PC-9 (cell line): ENCODE measurements at places on chromosomes 13 and 19. TPM values are rescaled to one million over a fixed set of nuclear protein-coding genes. Genes with fewer than 3 reads are reported as not detected.
A peak's percentile ranks its signal among the peaks of the same experiment; 100 is the strongest.

- H3K27ac ChIP-seq: 0 out of 2 replicates have a peak overlapping the region, but pooled peaks have one; percentile 16
- peaks cover 28% of the 10 kb centered on the region for H3K4me1 ChIP-seq
- H3K4me3 ChIP-seq: no peak overlapping the region
- DNase-seq: no peak
- no peaks in the 10 kb centered on the region for H3K36me3 ChIP-seq
- H3K27me3 ChIP-seq: no peaks in the 10 kb centered on the region
Measured at GRCh38 chr19:6070720-6071485, 39.4 kb downstream of the RFX2 start.

DNA sequence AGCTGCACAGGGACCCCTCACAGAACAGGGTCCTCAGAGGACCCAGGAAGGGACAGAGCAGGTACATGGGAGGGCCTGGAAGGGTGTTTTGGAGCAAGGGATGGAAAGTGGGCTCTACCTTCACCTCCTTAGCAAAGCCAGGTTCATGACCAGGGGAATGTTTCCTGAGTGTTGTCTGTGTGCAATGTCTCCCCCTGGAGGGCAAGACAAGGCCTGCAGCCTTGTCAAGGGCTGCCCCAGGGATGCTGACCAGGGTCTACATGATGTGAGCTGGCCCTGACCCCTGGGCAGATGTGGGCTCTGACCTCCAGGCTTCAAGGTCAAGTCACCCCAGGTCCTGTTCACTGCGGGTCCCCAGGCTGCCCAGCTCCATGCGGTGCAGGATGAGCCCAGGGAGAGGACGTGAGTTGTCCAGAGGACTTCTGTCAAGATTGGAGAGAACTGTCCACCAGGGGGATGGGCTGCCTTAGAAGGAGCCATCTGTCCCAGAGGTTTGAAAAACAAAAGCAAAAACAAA, 1.0 kb upstream of the CEACAM1 start:
- no peaks in the 10 kb centered on the region for H3K36me3 ChIP-seq
- peaks cover 20% of the 10 kb centered on the region for H3K4me1 ChIP-seq
- no peaks in the 10 kb centered on the region for H3K27me3 ChIP-seq
- DNase-seq: no peak
- no peak overlapping the region for H3K4me3 ChIP-seq

- no peaks in the 10 kb centered on the region for H3K36me3 ChIP-seq
- no peak overlapping the region for H3K27ac ChIP-seq
- peaks cover 8% of the 10 kb centered on the region for H3K4me1 ChIP-seq
- peak; percentile 76 for DNase-seq
- H3K27me3 ChIP-seq: no peaks in the 10 kb centered on the region
Measured at GRCh38 chr13:108003626-108004025, 211.7 kb downstream of the LIG4 start.

GRCh38 chr19:35268536-35269437, at the start of gene USF2:
Gene USF2, plus strand, starts transcription at chr19:35268962. Its CDS starts 140 bp downstream, at chr19:35269102.
- H3K4me3 ChIP-seq: peak within 1 kb of the TSS; percentile 100
- no peaks in the 10 kb centered on the region for H3K27me3 ChIP-seq
- peak within 1 kb of the TSS; percentile 73 for H3K27ac ChIP-seq

GRCh38 chr19:47142779-47143178, 12.1 kb downstream of the SAE1 start:
- no peak overlapping the region for H3K4me3 ChIP-seq
- no peak for DNase-seq
- H3K27ac ChIP-seq: peak overlapping the region; percentile 10

GRCh38 chr13:106275446-106276032, 259.9 kb downstream of the EFNB2 start:
- peaks cover 11% of the 10 kb centered on the region; the same call in 1 of the 2 replicates for H3K4me1 ChIP-seq
- no peak overlapping the region for H3K4me3 ChIP-seq
- no peak for DNase-seq
- H3K36me3 ChIP-seq: no peaks in the 10 kb centered on the region
- H3K27me3 ChIP-seq: no peaks in the 10 kb centered on the region
- H3K27ac ChIP-seq: no peak overlapping the region

DNA sequence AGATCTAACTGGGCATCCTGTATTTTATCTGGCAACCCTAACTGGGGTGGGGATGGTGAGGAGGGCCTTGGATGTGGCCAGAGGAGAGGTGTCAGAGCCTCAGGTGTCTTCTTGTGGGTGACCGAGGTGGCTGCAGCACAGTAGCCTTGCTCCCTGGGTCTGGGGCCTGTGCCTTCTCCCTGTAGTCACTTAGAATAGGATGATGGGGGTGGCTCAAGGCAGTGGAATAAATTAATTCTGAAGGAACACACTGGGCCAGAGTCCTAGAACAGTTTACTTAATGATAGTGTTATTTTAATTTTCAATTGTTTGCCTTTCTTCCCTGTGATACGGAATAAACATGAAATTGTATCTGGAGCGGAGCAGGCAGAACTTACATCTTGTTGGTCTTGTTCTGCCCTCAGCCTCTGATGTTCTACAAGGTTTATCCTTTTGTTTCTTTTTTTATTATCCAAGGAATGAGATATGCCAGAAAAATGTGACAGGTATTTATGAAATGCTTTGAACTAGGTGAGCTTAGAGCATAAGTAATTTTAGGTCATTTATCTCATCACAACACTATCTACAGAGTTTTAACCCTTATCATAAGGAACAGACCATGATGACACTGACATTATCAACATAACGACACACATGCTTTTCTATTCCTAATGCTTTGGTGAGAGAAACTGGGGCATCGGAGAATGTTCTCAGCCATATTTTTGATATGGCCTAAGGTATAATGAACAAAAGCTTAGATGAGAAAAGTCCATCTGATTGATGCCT, 51.4 kb downstream of the LRCH1 start:
- no peak overlapping the region for H3K27ac ChIP-seq
- DNase-seq: no peak
- peaks cover 24% of the 10 kb centered on the region for H3K4me1 ChIP-seq

GRCh38 chr19:16509141-16510061, 13.2 kb downstream of the C19orf44 start:
- no peak overlapping the region for H3K4me3 ChIP-seq
- DNase-seq: no peak
- no peaks in the 10 kb centered on the region for H3K4me1 ChIP-seq
- H3K27ac ChIP-seq: no peak overlapping the region

GRCh38 chr19:55373306-55373992, 3.2 kb upstream of the TMEM190 start:
- no peak overlapping the region for H3K27ac ChIP-seq
- no peak overlapping the region for H3K4me3 ChIP-seq
- peaks cover 5% of the 10 kb centered on the region; the same call in 1 of the 2 replicates for H3K27me3 ChIP-seq

DNA sequence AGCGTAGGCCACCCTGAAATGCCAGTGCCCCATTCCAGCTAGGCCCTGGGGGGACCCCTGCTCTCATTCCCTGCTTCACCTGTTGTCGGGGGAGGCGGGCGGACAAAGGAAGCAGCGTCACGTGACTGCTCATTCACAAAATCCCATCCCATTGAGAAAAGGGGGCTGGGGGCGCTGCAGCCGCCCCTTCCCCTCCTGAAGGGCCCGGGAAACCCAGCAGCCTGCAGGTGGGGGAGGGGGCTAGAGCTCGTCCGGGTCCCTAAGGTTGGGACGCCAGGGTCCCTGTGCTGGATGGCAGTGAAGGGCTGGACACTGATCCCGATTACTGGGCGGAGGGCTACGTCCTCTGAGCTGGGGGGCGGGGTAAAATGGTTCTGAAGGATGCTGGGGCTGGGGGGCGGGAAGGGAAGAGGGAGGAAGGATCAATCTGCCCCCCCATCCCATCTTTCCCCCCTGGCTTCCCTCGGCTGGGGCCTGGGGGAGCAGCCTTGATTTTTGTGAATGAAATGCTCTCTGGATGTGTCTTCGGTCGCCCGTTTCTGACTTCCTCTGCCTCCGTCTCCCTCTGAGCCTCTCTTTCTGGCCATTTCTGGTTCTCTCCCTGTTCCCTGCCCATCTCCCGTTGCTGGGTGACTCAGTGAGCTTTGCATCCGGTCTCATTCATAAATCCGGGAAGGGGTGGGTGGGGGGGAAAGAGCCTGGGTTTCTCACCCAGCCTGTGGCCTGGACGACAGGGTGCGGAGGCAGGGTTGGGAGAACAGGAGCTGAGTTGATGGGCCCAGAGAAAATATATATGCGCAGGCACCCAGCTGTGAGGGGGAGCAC, 816 bp downstream of the SPRED3 start:
- no peaks in the 10 kb centered on the region for H3K27me3 ChIP-seq
- peak overlapping the region; percentile 71 for H3K4me3 ChIP-seq
- no peak for DNase-seq
- H3K36me3 ChIP-seq: no peaks in the 10 kb centered on the region
- peaks cover 8% of the 10 kb centered on the region; the same call in 1 of the 2 replicates for H3K4me1 ChIP-seq

- DNase-seq: no peak
- no peaks in the 10 kb centered on the region for H3K4me1 ChIP-seq
- no peak overlapping the region for H3K27ac ChIP-seq
- no peaks in the 10 kb centered on the region for H3K27me3 ChIP-seq
- H3K4me3 ChIP-seq: no peak overlapping the region
Measured at GRCh38 chr13:27583645-27584044, 36.7 kb downstream of the LNX2 start.

GRCh38 chr13:77291774-77292173, 35.1 kb downstream of the MYCBP2 start:
- H3K4me1 ChIP-seq: peaks cover 7% of the 10 kb centered on the region; the same call in 1 of the 2 replicates
- no peak for DNase-seq
- H3K27me3 ChIP-seq: no peaks in the 10 kb centered on the region

DNA sequence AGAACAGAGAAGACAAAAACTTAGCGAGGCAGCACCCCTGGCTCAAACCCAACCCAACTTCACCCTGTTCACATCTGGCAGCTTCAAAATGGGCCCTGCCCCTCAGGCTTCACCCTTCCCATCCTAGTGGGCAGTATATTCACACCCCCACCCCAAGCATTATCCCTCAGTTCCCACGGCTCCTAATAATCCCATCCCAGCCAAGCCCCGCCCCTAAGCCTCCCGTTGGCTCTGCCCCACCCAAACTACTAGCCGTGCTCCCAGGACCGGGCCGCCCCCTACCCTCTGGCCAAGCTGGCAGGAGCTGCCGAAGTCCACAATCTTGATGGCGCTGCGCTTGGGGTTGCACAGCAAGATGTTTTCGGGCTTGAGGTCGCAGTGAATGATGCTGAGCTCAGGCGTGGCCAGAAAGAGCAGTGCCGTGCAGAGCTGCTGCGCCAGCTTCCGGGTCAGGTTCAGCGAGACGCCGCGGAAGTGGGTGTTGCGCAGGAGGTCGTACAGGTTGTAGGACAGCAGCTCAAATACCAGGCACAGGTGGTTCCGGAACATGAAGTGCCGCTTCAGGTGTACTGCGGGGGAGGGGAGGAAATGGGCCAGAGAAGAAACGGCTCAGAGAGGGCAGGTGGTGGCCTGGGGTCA, 5.8 kb downstream of the DYRK1B start:
- H3K4me3 ChIP-seq: no peak overlapping the region
- no peak overlapping the region for H3K27ac ChIP-seq
- no peaks in the 10 kb centered on the region for H3K4me1 ChIP-seq
- DNase-seq: no peak
- H3K36me3 ChIP-seq: no peaks in the 10 kb centered on the region
- H3K27me3 ChIP-seq: no peaks in the 10 kb centered on the region

DNA sequence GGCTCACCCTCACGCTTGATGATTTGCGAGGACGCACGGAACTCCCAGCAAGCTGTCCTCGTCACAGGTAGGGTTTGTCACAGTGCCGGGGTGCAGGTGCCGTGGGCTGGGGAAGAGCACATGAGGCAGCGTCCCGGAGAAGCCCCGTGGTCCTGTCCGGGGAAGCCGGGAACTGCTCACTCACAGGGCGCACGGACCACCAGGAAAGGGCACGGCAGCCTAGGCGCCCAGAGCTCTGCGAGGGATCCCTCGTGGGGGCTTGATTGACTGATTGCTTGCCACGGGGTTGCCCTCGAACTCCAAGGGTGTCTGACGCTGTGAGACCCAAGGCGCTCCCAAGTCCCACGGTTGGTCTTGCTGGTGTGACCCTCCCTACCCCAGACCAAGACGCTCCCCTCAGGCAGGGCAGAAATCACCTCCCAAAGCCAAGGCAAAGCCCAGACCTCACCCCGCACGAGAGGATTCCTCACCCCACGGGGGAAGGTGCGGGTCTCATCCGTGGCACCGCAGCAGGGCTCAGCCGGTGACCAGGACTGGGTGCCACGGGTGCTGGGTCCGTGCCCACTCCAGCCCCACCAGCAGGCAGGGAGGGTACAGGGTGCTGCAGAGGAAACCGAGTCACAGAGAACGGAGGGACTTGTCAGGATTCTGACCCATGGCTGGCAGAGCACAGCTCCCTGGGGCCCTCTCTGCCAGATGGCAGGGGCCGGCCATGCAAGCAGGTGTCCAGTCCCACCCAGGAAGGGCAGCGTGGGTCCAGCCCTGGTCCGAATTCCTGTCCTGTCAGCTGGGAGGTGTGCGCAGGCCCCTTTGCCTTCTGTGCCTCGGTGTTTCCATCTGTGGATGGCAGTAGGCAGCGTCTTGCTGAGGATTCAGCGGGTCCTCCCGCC, 7.7 kb downstream of the C2CD4C start:
- no peaks in the 10 kb centered on the region for H3K4me1 ChIP-seq
- no peak overlapping the region for H3K27ac ChIP-seq
- no peak for DNase-seq
- peaks cover 22% of the 10 kb centered on the region for H3K27me3 ChIP-seq

- H3K36me3 ChIP-seq: no peaks in the 10 kb centered on the region
- H3K4me1 ChIP-seq: no peaks in the 10 kb centered on the region
- H3K27ac ChIP-seq: no peak overlapping the region
- no peak overlapping the region for H3K4me3 ChIP-seq
- DNase-seq: no peak
Measured at GRCh38 chr13:98157188-98157587, 14.3 kb downstream of the FARP1 start.

DNA sequence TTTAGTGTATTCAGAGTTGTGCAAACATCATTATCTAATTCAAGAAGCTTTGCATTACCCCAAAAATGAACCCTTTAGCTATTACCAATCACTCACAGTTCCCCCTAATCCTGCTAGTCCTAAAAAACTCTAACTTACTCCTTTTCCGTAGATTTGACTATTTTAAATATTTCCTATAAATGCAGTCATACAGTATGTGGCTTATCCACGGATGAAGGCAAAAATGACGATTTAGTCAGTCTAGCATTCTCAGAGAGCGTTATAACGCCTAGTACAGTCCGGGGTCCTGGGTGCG, 587 bp upstream of the ZNF383 start:
- no peaks in the 10 kb centered on the region for H3K27me3 ChIP-seq
- peak overlapping the region; percentile 88 for H3K4me3 ChIP-seq
- H3K4me1 ChIP-seq: no peaks in the 10 kb centered on the region; the same call in 1 of the 2 replicates
- DNase-seq: no peak
- H3K27ac ChIP-seq: no peak overlapping the region

DNA sequence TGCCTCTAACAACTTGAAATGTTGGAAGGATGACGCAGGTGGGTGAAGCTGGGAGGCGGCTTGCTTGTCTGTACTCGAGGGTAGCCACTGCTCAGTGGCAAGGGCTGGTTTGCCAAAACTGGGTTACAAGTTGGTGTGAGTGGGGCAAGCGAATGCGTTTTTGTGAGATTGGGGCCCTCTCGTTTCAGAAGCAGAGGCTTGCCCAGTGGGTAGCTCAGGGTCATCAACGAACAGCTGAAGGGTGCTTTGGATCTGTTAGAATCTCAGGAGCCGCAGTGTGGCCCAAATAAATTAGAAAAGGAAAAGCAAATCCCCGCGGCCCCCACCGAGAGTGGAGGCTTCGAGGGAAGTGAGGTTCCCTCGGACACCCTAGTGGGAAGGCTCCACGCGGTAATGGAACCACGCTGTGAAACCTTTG, 7.3 kb downstream of the ATP4B start:
- no peaks in the 10 kb centered on the region for H3K27me3 ChIP-seq
- H3K36me3 ChIP-seq: no peaks in the 10 kb centered on the region
- H3K27ac ChIP-seq: no peak overlapping the region
- no peak for DNase-seq
- H3K4me3 ChIP-seq: no peak overlapping the region

The CALR3 gene
- total RNA-seq: not detected in 2 replicates

The MEIOSIN gene
- total RNA-seq: not detected in 2 replicates

The CEACAM16 gene
- total RNA-seq: not detected in 2 replicates

The ARL11 gene
- total RNA-seq: 3.5 and 3.7 TPM in 2 replicates

The ETV2 gene
- total RNA-seq: 1.8 and 2.1 TPM in 2 replicates

The HSPB6 gene
- 2.5 and 2.7 TPM in 2 replicates for total RNA-seq

The ZNF780A gene
- total RNA-seq: 14.6 and 15.5 TPM in 2 replicates

The COMP gene
- total RNA-seq: not detected in 2 replicates

The SIGLEC12 gene
- total RNA-seq: not detected in 2 replicates

The RGL3 gene
- 100 and 125 TPM in 2 replicates for total RNA-seq
